ENCODE measurements at places on chromosomes 12 and 14. TPM values are rescaled to one million over a fixed set of nuclear protein-coding genes. Genes with fewer than 3 reads are reported as not detected.

DNA sequence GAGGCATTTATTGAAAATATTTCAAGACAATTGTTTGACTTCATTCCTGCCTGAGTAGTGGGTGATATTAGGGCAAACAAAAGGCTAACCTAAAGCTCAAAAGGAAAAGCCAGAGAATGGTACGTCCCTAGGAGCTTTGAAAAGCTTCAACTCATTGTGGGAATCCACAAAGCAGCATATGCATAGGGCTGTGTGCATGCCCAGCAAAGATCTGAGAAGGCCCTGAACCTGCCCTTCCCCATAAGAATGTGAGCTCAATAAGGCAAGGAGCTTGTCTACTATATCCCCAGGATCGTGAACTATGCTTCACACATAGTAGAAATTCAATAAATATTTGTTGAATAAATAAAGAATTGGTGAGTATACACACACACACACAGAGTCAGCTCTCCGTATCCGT, 19.1 kb upstream of the RAD52 start:
- H3K27ac ChIP-seq = no peak overlapping the region
- H3K4me3 ChIP-seq = no peak overlapping the region
- no peak for DNase-seq
- H3K27me3 ChIP-seq = no peaks in the 10 kb centered on the region
- no peaks in the 10 kb centered on the region for H3K4me1 ChIP-seq

- H3K4me3 ChIP-seq = no peak overlapping the region
- H3K27me3 ChIP-seq = no peaks in the 10 kb centered on the region
- no peaks in the 10 kb centered on the region for H3K36me3 ChIP-seq
Observed at GRCh38 chr12:56382611-56383010, 20.0 kb upstream of the APOF start.

GYS2 gene
- not detected for total RNA-seq

DNA sequence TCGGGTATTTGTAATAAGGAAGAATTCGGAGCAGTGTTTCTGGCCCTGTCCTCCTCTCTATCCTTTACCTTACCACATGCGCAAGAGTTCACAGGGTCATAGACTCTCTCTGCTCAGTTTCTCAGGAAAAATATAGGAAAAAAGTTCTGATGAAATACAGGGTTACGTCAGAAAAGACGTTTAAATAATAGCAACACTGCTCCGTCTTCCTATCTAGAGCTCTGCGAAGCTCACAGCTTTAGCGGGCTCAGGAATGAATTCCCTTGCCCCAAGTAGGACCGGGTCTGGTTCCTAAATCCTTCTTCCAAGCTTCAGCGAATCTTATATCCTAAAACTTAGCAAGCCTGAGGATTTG, 365 bp downstream of the CCDC59 start:
- peak overlapping the region; percentile 95 for H3K4me3 ChIP-seq
- no peaks in the 10 kb centered on the region for H3K27me3 ChIP-seq
- H3K27ac ChIP-seq = peak overlapping the region; percentile 96

TAS2R19 gene
- total RNA-seq = 11.1 TPM

DNA sequence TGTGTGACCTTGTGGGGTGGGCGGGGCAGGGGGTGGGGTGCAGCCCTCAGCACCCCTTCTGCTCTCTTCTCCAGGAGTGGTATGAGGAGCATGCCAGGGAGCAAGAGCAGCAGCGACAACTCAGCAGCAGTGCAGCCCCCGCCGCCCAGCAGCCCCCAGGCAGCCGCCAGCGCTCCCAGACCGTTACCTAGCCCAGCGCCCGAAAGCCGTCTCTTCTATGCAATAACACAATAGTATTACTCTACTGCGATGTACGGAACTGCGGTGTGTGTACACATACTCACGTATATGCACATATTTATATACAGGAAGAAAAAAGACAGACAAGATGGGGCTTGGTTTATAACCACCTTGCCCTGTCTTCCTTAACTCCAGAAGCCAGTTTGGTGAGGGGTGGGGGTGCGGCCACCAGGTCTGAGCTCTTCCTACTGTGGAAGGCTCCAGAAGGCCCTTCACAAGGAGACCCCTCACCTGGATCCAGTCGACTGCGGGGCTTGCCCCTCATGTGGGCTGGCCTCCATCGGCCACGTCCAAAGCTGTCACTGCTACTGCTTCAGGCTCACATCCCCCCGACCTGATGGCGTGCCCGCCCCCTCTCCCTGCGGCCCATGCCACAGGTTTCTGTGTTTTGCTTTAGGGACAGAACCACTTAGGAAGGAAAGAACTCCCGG, 38.9 kb downstream of the SLC8B1 start:
- no peak overlapping the region for H3K4me3 ChIP-seq
- DNase-seq = no peak
- H3K27ac ChIP-seq = no peak overlapping the region

DNA sequence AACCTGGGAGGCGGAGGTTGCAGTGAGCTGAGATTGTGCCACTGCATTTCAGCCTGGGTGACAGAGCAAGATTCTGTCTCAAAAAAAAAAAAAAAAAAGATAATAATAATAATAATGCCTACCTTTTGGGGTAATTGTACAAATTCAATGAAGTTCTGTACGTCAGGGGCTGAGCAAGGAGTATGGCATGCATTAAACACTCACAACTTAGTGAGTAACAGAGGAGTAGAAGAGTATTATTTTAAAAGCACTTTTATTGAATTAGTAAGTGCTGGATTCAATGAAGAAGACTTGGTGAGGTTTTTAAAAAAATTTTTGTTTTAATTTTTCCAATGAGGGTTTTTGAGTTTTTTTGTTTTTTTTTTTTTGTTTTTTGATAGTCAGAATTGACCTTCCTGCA, 783.6 kb upstream of the TBX3 start:
- H3K4me1 ChIP-seq = no peaks in the 10 kb centered on the region
- H3K4me3 ChIP-seq = no peak overlapping the region
- peaks cover 4% of the 10 kb centered on the region for H3K27me3 ChIP-seq
- no peak for DNase-seq
- no peaks in the 10 kb centered on the region for H3K36me3 ChIP-seq
- H3K27ac ChIP-seq = no peak overlapping the region

GRCh38 chr14:97271451-97271960, 474.3 kb downstream of the VRK1 start:
- no peak for DNase-seq
- H3K27ac ChIP-seq = no peak overlapping the region
- no peak overlapping the region for H3K4me3 ChIP-seq

DNA sequence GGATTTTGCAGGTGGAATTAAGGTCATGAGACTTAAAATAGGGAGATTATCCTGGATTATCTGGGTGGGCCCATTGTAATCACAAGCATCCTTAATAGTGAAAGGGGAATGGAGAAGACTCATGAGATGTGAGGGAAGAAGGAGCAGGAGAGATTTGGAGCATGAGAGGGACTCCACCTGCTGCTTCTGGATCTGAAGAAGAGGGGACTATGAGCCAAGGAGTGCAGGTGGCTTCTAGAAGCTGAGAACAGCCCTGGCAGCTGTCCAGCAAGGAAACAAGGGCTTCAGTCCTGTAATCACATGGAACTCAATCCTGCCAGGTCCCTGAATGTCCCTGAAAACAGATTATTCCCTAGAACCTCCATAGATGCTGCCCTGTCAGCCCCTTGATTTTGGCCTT, 67.8 kb downstream of the PELI2 start:
- H3K36me3 ChIP-seq = no peaks in the 10 kb centered on the region
- DNase-seq = no peak
- H3K27me3 ChIP-seq = no peaks in the 10 kb centered on the region
- H3K4me1 ChIP-seq = no peaks in the 10 kb centered on the region
- no peak overlapping the region for H3K27ac ChIP-seq

- no peak for DNase-seq
- no peak overlapping the region for H3K4me3 ChIP-seq
- peaks cover 86% of the 10 kb centered on the region for H3K36me3 ChIP-seq
Observed at GRCh38 chr12:131910302-131911027, 16.0 kb downstream of the ULK1 start.

DNA sequence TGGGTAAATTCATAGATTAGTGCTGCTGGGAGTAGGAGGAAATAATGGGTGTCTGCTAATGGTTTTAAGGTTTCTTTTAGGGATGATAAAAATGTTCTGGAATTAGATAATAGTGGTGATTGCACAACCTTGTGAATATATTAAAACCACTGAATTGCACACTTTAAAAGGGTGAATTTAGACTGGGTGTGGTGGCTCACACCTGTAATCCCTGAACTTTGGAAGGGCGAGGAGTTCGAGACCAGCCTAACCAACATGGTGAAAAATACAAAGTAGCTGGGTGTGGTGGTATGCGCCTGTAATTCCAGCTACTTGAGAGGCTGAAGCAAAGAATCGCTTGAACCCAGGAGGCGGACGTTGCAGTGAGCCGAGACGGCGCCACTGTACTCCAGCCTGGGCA, 1.3 kb downstream of the RAD52 start:
- no peak for DNase-seq
- H3K4me3 ChIP-seq = peak overlapping the region; percentile 72
- peak overlapping the region; percentile 94 for H3K27ac ChIP-seq
- no peaks in the 10 kb centered on the region for H3K27me3 ChIP-seq
- H3K36me3 ChIP-seq = no peaks in the 10 kb centered on the region

DNA sequence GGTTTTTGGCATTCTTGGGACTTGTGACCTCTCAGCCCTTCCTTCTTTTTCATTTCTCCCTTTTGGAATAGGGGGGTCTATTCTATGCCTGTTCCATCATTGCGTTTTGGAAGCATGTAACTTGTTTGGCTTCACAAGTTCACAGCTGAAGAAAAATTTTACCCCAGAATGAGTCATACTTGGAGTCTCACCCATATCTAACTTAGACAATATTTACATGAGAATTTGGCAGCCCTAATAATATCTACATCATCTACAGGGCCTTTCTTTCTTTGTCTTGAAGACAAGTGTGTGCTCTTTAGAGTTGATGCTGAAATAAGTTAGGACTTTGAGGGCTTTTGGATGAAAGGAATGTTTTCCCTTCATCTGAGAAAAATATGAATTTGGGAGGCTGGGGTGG, 1312.9 kb upstream of the FLRT2 start:
- H3K36me3 ChIP-seq = no peaks in the 10 kb centered on the region
- no peak for DNase-seq
- H3K27ac ChIP-seq = no peak overlapping the region
- no peaks in the 10 kb centered on the region for H3K27me3 ChIP-seq
- H3K4me1 ChIP-seq = no peaks in the 10 kb centered on the region
- H3K4me3 ChIP-seq = no peak overlapping the region

ATG2B gene
- 38.2 TPM for total RNA-seq

DNA sequence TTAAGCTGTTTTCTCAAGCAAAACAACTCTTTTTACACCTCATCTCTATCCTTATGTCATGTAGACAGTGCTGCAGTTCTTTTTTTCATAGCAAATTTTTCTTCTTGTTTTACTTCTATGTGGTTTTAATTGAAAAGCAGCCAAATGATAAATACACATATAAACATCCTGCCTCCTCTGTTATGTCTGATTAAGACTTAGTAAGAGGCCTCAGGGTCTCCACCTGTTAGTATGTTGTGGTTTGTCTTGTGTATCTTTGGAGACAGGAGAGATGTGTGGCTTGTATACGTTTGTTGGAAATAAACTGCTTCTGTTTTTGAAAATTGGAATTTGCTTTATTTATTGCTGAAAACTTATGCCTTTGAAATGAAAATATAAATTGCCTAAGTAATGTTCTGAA, 32.0 kb downstream of the PEX5 start:
- no peaks in the 10 kb centered on the region for H3K4me1 ChIP-seq
- H3K27me3 ChIP-seq = no peaks in the 10 kb centered on the region
- DNase-seq = no peak
- no peak overlapping the region for H3K27ac ChIP-seq
- H3K36me3 ChIP-seq = no peaks in the 10 kb centered on the region

DNA sequence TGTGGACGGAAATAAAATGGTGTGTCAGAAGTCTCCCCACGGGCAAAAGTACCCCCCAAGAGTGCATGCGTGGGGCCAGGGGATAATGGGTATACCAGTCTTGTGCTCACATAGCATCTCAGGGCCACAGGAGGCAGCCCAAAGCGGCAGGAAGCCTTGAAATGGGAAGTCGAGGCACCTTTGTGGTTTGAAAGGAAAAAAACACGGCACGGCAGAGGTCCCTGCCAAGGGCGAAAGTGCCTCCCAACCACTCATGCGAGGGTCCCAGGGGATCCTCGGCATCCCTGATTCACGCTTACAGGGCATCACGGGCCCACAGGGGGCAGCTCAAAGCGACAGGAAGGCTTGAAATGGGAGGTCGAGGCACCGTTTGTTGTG, 583.2 kb downstream of the ALG10 start:
- no peak overlapping the region for H3K4me3 ChIP-seq
- no peaks in the 10 kb centered on the region for H3K4me1 ChIP-seq
- DNase-seq = peak; percentile 39

TTC6 gene
- not detected for total RNA-seq

NUMB gene
- 99.0 TPM for total RNA-seq

DNA sequence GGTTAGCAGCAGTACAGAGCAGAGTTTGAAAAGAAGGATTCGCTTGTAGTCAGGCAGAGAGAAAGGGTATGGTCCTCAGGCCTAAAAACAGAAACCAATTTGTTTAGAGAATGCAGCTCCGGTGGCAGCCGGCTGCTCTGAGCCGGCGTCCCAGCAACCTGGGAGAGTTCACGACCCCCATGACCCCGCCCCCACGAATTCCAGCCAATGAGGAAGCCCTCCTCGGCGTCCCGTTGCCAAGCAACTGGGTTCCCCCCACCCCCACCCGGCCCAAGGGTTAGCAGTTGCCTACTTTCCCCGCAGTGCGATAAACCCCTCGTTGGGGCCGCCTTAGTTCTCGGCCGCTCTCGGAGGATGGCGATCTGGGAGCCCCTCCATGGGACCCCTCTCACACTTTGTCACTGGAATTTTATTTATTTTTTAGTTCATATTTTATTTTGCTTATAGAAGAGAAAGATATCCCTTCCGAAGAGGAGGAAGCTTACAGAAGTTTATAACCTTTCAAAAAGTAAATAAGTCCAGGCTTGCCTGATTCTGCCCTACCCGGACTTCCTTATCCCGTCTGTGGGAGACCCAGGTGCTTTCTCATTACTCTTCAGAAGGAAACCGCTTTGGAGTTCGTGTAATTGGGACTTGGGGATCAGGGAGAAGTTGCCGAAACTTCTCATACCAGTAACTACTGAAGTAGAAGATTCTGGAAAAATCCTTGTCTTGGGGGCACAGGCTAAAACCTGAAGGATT, at the start of gene CCDC60:
Gene CCDC60, plus strand, starts transcription at position 300 of the 741 bp plus-strand sequence. CDS start 448 bp downstream, outside the sequence.
- no peaks in the 10 kb centered on the region for H3K27me3 ChIP-seq
- DNase-seq = no peak
- H3K4me1 ChIP-seq = no peaks in the 10 kb centered on the region
- no peak within 1 kb of the TSS for H3K27ac ChIP-seq

CIROP gene
- not detected for total RNA-seq

UNC119B gene
- total RNA-seq = 13.0 TPM

DNA sequence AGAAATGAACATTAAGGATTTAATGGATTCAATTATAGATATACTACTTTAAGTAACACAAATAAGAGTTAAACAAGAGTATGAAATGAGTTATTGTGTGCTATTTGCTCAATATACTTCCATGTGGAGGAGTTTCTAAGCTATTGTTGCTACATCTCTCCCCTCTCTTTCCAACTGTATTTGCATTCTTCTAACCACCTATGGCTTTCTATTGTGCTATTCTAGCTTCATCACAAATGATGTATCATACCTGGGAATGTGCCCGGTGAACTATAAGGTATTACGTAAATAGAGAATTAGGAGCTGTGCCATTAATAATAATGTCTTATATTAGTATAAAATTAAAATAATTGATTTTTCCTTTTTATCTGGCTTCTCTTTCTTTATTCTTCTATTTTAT, 87.1 kb upstream of the PLEKHG7 start:
- no peaks in the 10 kb centered on the region for H3K4me1 ChIP-seq
- no peak overlapping the region for H3K27ac ChIP-seq
- no peak overlapping the region for H3K4me3 ChIP-seq
- H3K27me3 ChIP-seq = no peaks in the 10 kb centered on the region
- no peaks in the 10 kb centered on the region for H3K36me3 ChIP-seq

Data from spleen (tissue), 13 donors.